IPS-NIHi11 (cell line): ENCODE measurements at places on chromosomes 12 and 14.

DNA sequence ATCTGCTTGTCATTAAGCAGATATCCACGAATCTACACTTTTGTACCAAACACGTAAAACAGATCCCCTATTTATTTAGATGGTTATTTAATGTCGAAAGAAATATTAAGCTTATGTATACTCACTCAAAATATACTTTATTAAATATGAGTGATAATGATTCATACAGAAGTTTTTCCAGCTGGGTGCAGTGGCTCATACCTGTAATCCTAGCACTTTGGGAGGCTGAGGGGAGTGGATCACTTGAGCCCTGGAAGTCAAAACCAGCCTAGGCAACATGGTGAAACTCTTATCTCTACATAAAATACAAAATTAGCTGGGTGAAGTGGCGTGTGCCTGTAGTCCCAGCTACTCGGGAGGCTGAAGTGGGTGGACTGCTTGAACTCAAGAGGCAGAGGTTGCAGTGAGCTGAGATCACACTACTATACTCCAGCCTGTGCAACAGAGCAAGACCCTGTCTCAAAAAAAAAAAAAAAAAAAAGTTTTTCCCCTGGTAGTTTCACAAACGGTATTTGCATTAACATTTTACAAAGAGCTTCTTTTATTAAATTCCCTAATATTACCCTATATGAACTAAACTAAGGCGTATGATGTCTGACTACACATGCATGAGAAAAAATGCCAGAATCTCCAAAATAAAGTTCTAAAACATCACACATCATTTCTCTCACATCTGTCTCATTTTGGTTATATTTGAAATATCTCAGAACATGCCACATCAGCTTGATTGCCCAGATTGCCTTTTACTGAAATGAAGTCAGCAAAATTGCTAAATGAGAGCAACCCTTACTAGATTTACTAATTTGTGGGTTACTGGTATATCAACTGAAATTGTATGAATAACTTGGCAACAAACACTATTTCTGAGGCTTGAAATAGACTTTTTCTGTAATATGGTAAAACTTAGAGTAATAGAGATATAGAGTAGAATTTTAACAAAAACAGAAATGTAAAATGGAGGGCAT lies 74.9 kb downstream of the PAWR start:
- DNase-seq = no peak

DNA sequence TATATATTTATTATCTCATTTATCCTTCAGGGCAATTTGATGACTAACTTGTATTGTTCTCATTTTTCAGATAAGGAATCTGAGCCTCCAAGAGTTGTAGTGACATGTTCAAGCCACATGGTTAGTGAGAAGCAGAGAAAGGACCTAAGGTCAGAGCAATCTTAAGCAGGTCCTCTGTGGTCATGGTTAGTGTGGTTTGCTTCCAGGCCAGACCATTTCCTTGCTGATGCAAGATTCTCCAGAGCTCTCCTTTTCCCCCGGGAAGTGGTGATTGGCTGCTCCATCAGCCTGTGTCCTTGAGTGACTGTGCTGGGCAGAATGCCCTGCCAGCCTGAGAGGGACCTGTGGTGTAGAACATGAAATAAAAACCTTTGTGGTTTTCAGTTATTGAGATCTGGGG lies 141.3 kb downstream of the KTN1 start:
- no peak for DNase-seq

GRCh38 chr12:91007531-91008290 lies 2.9 kb upstream of the EPYC start:
- no peak for DNase-seq

DNA sequence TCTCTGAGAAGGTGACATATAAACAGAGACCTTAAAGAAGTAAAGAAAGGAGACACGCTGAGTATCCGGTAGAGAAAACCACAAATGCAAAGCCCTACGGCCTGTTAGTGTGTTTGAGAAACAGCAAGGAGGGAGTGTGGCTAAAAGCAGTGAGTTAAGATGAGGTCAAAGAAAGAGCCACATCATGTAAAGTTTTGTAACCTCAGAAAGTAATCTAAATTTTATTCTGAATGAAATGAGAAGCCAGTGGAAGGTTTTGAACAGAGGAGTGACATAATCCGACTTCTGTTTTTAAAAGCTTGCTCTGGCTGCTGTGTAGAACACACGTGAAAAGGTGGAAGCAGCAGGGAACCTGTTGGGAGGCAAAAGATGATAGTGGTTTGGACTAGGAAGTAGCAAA lies 32.6 kb downstream of the PPP2R5E start:
- no peak for DNase-seq

- no peak for DNase-seq
These were observed 57.8 kb upstream of the FSCB start for GRCh38 chr14:44564908-44565307.
